ENCODE measurements at places on chromosomes 11 and 22.

- no peak for DNase-seq
These were observed 937.8 kb upstream of the CHORDC1 start for GRCh38 chr11:91160661-91161060.

- DNase-seq = no peak
These were observed 1.8 kb upstream of the PPP1R14B start for GRCh38 chr11:64248578-64248977.

DNA sequence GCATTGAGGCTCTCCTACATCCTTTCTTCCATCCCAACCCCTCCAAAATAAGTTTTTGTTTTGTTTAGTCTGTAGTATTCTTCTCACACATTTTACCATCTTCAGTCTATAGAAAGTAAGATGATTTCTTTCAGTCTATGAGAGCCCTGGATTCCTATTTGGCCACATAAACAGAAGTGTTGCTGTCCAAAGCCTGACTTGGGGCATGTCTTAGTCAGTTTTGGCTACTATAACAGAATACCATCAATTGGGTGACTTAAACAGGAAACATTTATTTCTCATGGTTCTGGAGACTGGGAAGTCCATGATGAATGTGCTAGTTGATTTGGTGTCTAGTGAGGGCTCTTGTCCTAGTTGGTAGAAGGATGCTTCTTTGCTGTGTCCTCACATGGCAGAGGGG lies 146.8 kb upstream of the DDI1 start:
- DNase-seq = no peak

DNA sequence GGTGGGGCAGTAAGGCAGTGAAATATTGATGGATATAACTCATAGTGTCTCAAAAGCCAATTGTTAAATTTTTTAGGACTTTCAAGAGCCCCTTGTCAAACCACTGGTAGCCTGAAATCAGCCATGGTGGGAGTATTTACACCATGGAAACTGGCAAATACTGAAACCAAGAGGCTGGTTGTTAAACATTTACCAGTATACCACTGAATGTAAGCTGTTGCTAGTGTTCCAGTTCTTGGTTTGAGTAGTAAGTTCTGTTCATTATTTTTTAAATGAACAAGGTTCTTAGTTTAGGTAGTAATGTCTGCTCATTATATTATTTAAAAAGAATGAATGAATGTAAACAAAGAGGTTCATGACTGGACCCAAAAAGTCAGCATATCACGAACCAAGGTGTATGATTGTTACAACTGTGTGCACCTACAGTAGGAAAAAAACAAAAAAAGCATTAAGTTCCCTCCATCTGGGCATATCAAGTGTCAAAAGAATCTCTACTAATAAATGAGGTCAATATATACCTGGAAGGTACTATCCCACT lies 4.5 kb upstream of the EIF3F start:
- DNase-seq = no peak

DNA sequence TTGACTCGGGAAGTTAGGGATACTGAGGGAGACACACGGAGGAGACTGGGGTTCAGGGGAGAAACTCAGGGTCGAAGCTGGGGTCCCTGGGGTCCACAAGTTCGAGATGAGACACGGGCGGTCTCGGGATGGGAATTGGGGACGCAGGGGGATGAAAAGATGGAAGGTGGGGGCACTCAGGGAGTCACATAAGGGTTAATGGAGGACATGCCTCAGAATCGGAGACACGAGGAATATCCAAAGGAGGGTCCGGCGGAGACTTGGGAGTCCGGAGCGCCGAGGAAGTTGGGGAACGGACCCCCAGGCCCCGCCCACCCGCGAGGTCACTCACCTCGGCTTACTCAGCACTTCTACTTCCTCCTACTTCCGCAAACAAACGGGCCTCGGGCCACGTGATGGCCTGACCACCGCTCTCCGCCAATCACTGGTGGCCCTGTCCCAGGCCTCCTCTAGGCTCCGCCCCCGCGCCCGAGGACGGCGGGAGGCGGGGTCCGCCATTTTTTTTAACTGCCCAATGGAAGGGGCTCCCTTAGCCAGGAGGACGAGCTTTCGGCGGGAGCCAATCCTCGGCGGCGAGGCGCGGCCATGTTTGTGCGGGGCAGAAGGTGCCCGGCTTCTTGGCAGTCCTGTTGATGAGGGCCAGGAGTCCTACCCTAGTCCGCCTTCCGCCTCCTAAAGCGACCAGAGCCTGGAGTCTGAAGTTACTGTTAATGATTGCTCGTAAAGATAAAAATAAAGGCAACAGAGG lies at the start of gene PLA2G6:
Gene PLA2G6, minus strand, starts transcription at position 378 of the 748 bp plus-strand sequence. CDS start 12,404 bp downstream, outside the sequence.
- peak; percentile 97 for DNase-seq

- no peak for DNase-seq
These were observed 156.4 kb downstream of the SWAP70 start for GRCh38 chr11:9820260-9820659.

GRCh38 chr11:124481365-124482323 lies 36.1 kb upstream of the OR8B8 start:
- DNase-seq = no peak

DNA sequence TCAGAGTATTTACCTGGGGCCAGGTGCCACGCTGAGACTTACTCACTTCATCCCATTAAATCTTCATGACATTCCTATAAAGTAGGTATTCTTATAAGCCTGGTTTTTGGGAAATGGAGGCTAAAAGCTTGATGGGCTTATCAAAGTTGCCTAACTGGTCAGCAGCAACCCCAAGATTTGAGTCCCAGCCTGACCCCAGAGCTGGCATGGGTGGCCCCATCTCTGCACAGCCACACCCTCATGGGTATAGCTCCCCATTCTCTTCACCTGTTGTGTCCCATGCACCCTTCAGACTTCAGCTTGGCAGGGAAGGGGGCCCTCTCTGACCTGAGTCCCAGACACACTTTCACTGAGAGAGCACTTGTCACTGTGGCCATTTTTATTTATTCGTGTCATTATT lies 37.4 kb upstream of the TP53I11 start:
- no peak for DNase-seq

DNA sequence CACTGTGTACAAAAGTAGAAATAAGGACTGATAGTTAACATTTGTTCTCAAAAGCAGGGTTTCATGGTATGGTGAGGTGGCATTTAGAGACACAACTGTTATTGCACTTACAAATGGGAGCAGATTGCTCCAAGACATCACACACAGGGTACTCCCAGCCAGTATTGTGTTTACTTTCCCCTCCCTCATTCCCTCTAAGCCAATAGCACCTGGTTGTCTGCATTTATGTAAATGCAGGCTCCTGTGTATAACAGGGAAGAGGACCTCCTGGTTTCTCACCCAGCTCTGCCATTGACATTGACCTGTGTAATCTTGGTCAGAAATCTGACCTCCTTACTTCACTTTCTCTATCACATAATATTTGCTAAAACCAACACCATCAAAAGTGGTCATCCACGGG lies 154.4 kb downstream of the NAV2 start:
- DNase-seq = no peak

DNA sequence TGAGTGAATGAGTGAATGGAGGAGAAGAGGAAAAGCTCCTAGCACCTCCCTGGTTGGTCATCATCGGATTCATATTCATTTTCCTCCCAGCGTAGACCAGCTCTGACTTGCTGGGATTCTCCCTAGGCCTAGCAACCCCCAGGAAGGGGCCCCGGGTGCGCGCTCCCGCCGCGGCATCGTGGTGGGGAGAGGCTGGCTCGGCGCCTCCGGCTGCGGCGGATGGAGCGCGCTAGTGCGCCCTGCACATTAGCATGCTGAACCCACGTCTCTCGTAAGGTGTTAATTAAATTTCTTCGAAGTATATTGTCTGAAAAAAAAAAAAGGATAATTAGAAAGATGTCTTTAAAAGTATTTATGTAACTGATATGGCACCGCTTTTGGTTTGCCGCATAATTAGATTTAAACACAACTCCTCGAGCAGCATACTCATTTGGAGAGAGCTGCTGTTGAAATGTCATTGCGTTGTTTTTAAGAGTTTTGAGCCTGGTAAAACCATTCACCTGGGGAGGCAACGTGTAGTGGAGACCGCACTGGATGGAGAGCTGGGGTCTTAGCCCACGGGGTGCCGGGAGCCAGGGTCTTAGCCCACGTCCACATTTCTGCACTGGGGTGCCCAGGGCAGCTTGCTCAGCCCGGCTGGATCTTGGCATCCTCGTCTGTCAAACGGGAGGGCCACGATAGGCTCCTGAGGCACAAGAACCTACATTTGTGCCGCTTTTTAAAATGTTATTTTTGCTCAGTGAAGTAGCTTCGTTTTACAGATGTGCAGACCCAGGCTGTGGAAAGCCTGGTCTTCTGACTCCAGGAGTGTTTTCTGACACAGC lies 21.8 kb downstream of the MPPED1 start:
- no peak for DNase-seq

DNA sequence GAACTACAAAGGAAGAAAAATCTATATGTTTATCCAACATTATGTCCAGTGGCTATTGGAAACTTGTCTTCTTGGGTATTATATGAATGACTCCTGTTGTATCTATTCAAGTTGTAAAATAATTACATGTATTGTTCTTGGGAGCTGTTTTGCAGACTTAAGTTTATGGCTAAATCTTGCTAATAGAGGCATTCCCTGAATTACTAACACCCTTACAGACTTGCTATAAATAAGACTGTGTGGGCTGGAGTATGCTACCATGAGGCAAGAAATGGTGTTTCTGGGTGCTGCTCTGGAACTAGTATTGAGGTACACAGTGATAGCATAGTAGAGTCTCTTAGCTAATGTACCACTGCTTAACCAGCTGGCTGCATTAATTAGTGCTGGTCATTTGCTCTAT lies 155.1 kb downstream of the HIPK3 start:
- no peak for DNase-seq

- DNase-seq = no peak
These were observed 56.2 kb downstream of the CASP12 start for GRCh38 chr11:104841973-104842525.

DNA sequence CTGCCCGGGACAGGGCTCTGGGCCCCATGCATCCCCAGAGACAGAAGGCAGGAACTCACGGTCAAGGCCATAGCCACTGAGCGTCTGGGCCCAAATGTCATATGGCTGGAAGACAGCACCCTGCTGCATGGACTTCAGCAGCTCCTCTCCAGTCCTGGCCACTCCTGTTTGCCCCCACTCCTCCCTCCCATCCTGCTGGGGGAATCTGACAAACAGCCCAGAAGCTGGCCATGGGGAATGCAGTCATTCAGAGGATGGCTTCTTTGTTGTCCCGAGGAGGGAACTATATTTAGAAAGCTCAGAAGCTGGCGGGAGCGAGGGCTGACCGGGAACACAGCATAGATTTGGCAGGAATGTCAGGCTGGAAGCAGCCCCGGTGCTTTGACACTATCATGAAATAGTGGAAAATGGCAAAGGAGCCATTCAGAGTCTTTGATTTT lies 35.0 kb downstream of the DKK3 start:
- DNase-seq = no peak

DNA sequence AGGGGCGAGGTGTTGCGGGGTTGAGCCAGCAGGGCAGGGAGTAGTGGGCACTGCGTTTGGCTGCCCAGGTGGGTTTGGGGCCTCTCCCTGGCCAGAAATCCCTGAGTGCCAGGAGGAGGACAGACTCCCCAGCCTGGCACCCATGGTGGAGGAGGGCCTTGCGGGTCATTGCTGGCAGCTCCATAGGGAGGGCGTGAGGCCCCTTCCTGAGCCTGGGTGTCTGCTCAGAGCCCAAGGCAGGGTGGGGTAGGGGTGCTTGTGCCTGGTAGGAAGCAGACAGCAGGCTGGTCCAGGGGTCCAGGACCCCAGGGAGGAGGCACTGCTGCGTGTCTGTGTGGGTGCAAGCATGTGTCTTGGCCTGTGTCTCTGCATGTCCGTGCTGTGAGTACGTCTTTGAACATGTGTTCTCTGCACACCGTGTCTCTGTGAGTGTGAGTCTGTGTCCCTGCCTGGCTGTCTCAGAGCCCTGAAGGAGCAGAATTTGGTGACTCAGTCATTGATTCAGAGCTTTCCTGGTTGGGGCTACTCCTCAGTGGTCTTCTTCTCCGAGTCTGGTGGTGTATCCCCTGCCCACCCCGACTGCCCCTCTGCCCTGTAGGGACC lies 3.9 kb downstream of the TSPAN4 start:
- DNase-seq = no peak

- no peak for DNase-seq
These were observed 492 bp upstream of the LUZP2 start for GRCh38 chr11:24496386-24496735.

- DNase-seq = no peak
These were observed 639 bp downstream of the TRIOBP start for GRCh38 chr22:37697538-37697835.

DNA sequence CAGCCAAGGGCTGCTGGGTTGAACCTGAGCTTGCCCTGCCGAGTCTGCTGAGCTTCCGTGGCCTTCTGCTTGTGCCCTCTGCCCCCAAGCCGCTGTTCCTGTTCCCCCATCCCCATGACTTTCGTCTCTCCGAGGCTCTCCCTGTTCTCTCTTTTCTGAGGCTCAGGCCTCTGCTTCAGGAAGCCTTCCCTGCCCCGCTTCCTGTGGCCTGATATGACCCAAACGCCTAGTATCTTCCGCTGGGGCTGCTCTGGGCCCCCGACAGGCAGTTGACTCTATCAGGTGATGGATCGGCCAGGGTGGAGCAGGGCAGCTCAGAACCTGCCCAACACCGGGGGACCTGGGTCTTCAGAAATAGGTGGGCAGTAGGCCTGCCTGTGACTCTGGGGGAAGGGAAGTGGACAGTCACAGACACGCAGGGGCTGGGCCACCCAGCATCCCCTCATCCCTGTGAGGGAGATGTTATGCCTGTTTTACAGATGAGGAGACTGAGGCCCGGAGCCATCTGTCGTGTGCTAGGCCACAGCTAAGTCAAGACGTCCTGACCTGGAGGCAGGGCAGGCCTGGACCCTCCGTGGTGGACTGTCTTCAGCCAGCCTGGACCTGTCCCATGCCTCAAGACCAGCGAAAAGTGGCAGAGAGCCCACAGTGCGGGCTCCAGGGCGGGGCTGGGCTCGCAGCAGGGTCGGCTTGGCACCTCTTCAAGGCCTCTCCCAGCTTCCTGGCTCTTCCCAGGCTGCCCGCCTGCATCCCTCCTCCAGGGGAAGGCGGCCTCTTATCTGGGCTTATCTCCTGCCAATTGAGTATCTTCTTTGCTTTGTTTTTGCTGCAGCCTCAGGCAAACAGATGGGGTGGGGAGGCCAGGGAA lies 16.2 kb downstream of the BAD start:
- DNase-seq = no peak

DNA sequence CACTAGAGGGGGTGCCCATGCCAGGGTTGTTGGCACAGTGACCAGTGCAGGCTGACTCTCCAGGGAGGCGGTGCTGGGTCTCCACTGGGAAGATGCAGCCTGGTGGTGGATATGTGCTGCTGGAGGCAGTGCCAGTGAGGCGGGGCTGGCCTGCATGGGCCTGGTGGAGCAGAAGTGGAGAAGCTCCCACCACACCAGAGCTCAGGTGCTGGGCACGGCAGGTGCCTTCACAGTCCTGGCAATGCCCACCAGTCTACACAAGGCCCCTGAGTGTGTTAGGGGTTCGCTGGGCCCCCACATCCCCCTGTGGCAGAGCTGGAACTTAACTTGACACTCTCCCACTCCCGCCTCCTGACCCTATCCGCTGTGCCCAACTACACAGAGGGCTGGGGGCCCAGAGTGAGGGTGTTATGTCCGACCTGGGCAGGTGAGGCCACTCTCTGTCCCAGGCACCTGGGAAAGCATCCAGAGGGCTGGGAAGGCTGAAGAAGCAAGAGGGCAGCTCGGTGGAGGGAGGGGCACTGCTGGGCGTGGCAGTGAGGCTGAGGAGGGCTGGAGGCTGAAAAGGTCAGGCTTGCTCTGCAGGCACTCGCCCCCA lies 102.4 kb upstream of the B3GAT1 start:
- DNase-seq = no peak

GRCh38 chr11:112806876-112807275 lies 154.3 kb upstream of the NCAM1 start:
- DNase-seq = no peak

Data from CD4-positive, alpha-beta T cell treated with Interleukin-6 for 4 hours (primary cell).